ENCODE measurements at places on chromosomes 4 and X.

DNA sequence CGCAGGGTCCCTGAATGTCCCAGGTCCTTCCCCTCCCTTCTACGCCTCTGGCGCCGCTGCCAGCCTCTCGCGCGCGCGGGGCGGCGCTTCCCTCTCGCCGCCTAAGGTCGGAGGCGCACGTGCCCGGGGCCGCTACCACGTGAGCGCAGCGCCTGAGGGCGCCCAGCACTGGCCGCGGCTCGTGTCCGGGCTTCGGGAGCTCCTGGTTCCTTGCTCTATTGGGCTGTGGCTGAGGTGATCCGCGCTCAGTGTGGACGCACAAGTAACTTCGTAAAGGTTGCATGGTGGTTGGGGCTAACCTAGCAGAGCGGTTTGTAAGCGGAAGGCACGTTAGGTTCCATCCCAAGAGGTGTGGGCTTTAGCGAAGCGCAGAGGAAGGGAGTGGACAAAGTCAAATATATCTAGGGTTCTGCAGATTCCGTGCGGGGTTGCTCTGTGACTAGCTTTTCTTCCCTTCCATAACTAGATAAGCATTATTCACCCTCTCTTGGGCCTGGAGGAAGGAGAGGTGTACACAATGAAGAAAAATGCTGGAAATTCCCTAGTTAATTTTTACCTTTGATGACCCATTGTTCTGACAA, 1.8 kb downstream of the TLL1 start:
- no peak for DNase-seq

- DNase-seq = no peak
These were observed 196.5 kb upstream of the FTHL17 start for GRCh38 chrX:31268359-31268758.

DNA sequence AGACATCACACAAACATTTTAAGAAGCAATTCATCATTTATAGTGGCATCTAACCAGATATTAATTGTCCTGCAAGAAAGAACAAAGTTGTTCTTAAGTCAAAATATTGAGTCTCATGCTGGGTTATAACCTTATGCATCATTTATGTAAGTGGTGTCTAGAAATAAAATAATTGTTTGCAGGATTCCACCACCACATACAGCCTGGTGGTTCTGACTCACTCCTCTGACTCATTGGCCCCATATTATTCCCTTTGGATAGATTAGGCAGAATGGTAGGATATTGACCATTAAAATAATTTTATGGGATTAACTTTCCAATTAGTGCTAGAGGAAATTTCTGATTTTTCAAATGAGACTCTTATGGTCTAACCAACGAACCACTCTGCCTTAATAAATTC, 384.5 kb downstream of the GRXCR1 start:
- no peak for DNase-seq

DNA sequence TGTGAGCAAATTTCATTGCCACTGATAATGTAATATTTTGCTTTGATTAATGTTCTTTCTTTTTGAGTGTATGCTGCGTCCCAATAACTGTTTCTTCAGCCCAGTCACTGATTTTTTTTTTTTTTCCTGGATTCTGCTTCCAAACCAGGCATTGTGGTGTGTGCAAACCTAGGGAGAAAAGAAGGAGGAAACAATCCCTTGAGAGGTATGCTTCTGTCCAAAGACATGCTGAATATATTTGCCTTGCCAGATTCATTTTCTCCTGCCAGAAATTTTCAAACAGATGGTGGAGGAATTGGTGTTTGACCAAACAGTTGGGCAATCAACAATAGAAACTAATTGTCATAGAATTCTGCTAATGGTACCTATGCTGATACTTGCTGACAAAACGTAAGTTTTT, 753.6 kb downstream of the RPA4 start:
- no peak for DNase-seq

DNA sequence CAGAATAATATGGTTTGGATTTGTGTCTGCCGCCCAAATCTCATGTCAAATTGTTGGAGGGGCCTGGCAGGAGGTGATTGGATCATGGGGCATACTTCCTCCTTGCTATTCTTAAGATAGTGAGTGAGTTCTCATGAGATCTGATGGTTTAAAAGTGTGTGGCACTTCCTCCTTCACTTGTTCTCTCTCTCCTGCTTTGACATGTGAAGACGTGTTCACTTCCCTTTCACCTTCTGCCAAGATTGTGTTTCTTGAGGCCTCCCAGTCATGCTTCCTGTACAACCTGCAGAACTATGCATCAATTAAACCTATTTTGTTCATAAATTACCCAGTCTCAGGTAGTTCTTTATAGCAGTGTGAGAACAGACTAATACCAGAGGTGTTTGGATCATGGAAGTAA, 325.7 kb upstream of the GIMD1 start:
- DNase-seq = no peak

GRCh38 chr4:174592985-174593335, 70.7 kb upstream of the HPGD start:
- no peak for DNase-seq

DNA sequence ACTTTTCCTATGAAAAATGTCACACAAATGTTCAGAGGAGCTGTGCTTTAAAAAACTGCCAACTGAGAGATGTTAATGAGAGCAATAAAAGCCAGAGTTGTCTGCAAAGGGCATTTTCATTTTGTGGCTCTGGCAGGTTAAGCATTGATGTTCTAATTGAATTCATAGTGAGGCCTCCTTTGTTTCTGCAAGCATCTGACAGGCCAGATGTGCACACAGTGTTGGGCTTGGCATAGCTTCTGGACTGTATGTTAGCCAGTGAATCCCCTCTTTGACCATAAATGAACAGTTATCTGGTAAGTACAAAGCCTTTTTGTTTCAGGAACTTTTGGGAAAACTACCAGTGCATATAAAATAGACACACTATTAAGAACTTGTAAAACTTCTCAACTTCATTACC, 81.9 kb downstream of the JADE3 start:
- DNase-seq = no peak

GRCh38 chr4:47031011-47031678, at the start of gene GABRB1:
Gene GABRB1, plus strand, starts transcription at chr4:47031567.
- peak; percentile 25 for DNase-seq

DNA sequence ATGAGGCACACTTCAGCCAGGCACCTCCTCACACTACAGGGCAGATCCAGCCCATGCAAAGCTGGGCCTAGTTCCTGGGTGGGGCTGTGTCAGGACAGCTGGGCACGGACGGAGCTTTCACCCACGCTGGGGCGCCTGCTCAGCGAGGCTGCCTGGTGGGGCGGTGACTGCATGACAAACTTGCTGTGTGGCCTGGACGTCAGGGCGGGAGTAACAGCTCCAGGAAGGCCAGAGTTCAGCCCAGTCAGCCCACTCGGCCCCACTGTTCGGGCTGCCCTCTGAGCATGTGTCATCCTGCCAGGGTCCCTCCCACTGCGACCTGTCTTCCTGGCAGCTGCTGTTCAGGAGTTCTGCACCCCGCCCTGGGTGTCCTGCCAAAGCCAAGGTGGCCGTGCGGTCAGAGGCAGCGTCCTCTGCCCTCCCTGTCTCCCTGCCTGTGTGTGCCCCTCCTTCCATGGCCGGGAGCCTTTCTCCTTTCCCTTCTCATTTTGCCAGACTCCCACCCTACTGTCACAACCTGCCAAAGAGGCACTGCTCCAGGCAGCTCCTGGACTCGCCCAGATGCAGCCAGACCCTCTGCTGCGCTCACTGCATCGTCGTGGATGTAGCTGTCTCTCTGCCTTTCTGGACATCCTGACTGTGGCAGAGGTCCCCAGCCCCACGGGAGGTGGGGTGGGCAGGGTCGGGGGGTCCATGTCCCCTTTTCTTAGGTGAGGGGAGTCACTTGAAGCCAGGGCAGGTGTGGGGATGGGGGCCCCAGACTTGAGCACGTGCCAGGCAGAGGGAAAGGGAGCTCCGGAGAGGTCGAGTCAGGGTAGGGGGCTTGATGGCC, 33.0 kb upstream of the KIAA0232 start:
- peak; percentile 32 for DNase-seq

DNA sequence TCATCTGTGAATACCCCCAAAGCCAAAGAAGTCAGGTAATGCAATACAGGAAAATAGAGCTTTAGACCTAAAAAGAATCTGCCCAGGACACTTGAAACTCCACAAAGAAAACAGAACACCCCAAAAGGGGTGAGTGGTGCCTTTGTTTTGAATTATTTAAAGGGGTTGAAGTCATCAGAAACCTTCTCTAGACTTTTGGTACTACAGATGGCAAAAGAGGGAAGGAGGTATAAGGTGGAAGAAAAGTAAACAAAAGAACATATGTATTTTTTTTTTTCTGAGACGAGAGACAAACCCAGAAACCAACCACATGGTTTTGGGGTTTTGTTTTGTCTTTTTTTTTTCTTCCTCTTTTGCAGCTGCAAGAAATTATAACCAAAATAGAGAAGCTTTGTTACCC, 1477.8 kb downstream of the C4orf33 start:
- DNase-seq = no peak

DNA sequence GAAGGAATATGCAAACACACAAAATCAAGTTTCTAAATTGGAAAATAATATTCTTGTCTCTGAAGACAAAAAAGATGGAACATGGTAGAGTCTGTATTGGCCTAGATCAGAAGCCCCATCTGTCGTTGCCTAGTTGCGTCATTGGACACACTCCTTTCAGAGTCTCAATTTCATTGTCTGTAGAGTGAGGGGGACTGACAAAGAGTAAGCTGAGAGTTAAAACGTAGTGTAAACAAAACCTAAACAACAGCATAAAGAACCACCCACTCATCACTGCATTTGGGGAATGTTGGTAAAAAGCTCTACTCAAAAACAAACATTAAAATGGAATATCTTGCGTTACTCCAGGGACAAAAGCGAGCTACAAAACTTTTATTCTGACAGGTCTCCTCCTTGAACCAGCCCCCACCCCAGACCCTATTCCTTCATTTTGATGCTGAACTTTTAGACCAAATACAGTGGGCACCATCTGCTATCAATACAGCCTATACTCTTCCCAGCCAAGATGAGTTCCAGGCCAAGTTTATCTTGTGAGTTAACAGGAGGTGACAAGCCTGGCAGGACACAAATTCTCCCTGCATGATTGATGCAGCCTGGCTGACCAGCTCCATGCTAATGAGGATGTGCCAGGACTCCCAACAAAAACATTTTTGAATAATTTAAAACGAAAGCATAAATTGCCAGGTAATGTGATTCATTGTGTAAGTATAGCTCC, 125.2 kb downstream of the COL25A1 start:
- no peak for DNase-seq

GRCh38 chr4:154719087-154719486, 24.7 kb upstream of the LRAT start:
- DNase-seq = no peak

DNA sequence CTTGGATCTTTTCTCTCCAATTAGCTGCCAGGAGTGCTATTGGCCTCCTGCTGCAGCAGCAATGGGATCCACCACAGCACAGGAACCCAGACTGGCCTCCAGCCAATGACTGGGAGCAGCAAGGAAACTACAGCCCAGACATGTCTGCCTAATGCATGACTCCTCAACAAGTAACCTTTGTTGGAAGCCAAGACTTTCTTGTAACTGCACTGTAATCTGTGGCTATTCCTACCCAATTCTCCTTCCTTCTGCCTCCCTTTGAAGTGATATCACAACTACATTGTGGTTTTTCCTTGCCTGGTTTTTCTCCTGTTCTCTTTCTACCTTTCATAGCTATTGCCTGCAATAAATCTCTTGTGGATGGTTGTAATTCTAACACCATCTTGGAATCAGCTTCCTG, 39.8 kb downstream of the SNCA start:
- DNase-seq = no peak

DNA sequence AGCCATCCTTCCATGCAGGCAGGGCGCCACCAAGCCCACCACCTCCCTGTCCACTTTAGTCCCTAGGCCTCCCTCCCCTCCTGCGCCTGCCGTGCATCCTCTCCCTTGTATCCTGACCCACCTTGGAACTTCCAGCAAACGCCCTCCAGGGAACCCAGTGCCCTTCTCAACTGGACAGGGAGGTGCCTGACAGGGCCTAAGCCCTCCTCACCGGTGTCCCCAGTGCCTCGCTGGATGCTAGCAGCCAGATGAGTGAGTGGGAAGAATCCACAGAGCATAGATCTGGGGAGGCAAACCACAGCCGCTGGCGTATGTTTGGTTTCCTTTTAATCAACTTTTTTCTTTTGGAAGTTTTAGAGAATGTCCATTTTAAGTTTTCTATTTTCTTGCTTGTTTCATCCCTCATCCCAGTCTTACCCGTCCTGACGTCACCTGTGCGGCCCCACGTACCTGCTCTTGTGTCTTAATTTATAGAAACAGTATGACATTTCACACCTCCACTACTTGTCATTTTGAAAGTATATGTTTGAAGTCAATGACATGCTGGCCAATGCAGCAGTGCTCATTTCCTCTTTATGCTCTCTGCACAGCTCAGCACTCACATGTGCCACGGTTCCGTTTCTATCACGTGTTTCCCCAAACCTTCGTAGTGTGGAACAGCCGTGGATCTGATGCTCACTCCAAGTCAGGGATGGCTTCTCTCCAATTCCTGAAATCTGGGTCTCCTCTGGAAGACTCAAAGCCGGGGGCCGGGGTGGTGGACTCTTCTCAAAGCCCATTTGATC, 3.4 kb upstream of the HMX1 start:
- DNase-seq = no peak

- DNase-seq = no peak
These were observed 326.6 kb upstream of the F9 start for GRCh38 chrX:139203651-139204570.

DNA sequence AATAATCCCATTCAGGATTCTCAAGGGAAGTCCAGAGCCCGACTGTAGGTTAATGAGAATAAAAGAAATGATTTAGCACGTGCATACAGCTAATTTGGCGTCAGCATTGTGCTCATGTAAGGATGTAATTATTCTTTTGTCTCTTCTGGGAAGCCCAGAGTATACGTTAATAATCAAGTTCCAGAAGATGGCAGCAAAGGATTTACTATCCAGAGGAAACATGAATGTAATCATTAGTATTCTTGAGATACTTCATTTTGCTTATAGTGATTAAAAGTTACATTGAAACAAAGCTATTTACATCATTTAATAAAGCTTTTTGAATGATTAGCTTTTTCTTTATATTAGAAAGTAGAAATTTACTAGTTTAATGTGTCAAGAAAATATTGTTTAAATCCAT, 27.1 kb upstream of the MAP9 start:
- DNase-seq = no peak

DNA sequence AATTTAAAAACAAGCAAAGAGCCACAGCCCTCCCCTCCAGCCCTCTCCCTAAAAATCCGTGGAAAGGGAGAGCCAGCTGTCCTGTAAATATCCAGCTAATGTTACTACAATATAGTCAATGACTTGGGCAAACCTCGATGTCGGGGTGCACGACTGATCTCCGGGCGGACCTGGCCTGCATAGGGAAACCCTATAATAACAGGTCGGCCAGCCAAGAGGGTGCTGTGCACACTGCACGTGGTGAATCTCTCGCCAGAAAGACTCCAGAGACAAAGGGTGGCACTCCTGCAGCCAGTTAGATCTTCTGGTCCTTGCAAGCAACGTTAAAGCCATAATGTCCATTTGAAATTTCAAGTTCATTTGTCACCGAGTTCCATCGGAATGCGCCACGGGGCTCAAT, 1092.8 kb downstream of the ADGRL3 start:
- no peak for DNase-seq

- no peak for DNase-seq
These were observed 5.2 kb downstream of the SPATA4 start for GRCh38 chr4:176189891-176190795.

- no peak for DNase-seq
These were observed 13.4 kb upstream of the RNF175 start for GRCh38 chr4:153773236-153773690.

Data from omental fat pad (tissue), 4 donors.